DND-41 (cell line): ENCODE measurements at places on chromosomes 1 and 21.

- no peak for DNase-seq
- no peaks in the 10 kb centered on the region for H3K27me3 ChIP-seq
- H3K4me3 ChIP-seq, result no peak overlapping the region
- no peaks in the 10 kb centered on the region for H3K36me3 ChIP-seq
- no peaks in the 10 kb centered on the region for H3K4me1 ChIP-seq
Measured at GRCh38 chr1:225943582-225943981, 2.6 kb upstream of the LEFTY2 start.

DNA sequence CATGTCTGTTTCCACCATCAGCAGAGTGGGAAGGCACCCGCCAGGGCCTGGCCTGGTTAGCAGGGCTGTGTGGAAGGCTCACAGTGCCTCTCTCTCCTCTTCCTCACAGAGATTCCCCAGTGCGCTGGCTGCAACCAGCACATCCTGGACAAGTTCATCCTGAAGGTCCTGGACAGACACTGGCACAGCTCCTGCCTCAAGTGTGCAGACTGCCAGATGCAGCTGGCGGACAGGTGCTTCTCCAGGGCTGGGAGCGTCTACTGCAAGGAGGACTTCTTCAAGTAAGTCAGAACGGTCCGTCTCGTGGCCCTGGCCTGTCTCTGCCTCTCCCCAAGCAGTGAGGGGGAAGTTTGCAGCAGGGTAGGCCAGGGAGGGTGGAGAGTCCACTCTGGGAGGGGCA lies 18.1 kb downstream of the LHX4 start:
- no peak for DNase-seq
- H3K27me3 ChIP-seq, result no peaks in the 10 kb centered on the region
- no peak overlapping the region for H3K27ac ChIP-seq
- peaks cover 4% of the 10 kb centered on the region; the same call in 1 of the 2 replicates for H3K4me1 ChIP-seq
- H3K4me3 ChIP-seq, result no peak overlapping the region

DNA sequence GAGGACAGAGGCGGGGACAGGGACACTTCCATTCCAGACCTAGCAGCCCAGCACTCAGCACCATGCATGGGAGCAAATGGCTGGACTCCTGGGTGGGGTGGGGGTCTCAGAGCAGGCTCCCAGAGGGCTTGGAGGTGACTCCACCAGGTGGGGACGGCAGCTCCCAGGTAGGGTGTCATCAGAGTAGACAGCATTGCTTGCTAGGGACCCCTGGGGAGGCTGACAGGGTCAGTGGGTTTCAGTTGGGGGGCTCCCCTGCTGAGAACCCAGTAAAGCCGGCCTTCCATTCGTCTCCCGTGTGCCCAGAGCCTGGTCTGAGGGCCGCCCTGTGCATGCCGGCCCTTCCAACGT lies 4.8 kb upstream of the GJC2 start:
- H3K4me3 ChIP-seq, result no peak overlapping the region
- peaks cover 39% of the 10 kb centered on the region for H3K4me1 ChIP-seq
- H3K27ac ChIP-seq, result no peak overlapping the region
- H3K27me3 ChIP-seq, result no peaks in the 10 kb centered on the region

DNA sequence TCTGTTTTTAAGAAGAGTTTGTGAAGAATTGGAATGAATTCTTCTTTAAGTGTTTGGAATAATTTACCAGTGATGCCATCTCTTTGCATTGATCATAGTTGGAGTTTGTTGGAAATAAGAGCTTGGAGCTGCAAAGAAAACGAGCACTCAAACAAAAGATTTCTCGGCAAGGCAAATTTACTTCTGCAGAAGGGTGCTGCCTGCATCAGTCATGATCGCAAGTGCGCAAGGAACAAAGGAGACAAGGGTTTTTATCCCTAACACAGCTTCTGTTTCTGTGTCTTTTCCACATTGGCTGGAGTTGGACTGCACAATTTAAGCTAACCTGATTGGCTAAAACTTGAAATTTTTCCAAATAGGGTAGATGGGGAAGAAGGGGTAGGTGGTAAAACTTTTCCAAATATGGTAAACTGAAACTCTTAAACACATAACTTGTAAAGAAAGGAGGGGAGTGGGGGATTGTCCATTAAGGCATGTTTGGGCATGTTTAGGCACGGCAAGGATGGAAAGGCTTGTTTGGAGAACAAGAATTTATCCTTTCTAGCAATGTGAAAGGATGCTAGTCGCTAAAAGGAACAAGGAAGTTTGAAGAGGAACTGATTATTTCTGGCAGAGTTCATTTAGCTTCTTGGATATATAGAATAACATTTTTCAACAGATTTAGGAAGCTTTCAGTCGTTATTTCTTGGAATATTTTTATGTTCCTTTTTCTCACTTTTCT lies 3.5 kb upstream of the AADACL4 start:
- peaks cover 2% of the 10 kb centered on the region for H3K27me3 ChIP-seq
- no peak for DNase-seq
- H3K36me3 ChIP-seq, result no peaks in the 10 kb centered on the region
- no peaks in the 10 kb centered on the region for H3K4me1 ChIP-seq
- H3K4me3 ChIP-seq, result no peak overlapping the region
- H3K27ac ChIP-seq, result no peak overlapping the region

DNA sequence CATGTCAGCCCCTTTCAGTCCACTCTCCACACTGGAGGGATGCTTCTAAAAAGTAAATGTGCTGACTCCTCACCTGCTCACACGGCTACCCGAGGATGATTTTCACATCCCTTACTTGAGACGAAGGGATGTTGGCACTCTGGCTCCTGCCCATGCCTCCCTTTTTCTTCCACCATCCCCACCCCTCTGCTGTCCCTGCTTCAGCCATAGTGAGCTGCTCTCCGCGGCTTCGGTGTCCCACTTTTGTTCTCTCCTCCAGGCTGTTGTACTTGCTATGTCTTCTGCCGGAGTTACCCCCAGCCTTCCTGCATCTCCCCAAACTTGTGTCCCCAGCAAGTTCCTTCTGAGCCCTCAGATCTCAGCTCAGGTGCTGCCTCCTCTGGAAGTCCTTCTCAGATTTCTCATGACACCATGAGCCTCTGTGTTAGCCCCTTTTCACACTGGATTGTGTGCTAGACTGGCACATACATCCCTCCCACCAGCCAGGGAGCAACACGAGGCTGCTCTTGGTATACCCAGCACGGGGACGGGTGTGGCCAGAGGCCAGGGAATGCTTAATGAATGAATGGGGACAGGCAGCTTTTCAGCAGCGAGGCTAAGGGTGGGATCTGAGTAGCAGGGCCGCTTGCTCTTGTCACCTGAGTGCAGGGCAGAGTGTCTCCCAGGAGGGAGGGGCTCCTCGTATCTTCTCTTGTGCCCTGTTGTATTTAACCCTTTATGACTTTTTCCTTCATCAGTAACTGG lies 1.3 kb downstream of the ACOT11 start:
- H3K36me3 ChIP-seq, result no peaks in the 10 kb centered on the region
- H3K27me3 ChIP-seq, result no peaks in the 10 kb centered on the region
- DNase-seq, result no peak
- H3K27ac ChIP-seq, result no peak overlapping the region
- H3K4me1 ChIP-seq, result no peaks in the 10 kb centered on the region
- no peak overlapping the region for H3K4me3 ChIP-seq

DNA sequence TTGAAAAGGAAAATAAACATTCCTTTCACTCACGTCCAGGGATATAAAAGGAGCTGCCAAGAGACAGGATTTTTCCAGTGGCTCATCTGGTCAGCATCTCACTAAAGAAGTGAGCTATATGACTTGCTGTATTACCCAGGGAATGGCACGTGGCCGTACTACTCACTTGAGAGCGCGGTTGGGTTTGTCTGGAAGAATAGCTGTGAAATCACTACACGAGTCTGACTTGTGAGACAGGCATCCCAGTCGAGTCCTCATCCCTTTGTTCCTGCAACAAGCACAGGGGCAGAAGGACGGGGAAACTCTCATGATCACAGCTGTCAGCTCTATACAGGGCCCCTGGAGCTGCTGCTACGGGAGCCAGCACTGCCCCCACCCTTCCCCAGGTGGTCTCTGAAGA lies 17.7 kb downstream of the RGS8 start:
- no peak overlapping the region for H3K27ac ChIP-seq
- no peaks in the 10 kb centered on the region for H3K4me1 ChIP-seq

- no peak for DNase-seq
- H3K4me1 ChIP-seq, result no peaks in the 10 kb centered on the region
- H3K4me3 ChIP-seq, result no peak overlapping the region
- H3K36me3 ChIP-seq, result no peaks in the 10 kb centered on the region
- H3K27me3 ChIP-seq, result peaks cover 4% of the 10 kb centered on the region
- no peak overlapping the region for H3K27ac ChIP-seq
Measured at GRCh38 chr1:41488040-41488951, 3.8 kb upstream of the EDN2 start.

- no peaks in the 10 kb centered on the region for H3K4me1 ChIP-seq
- H3K27me3 ChIP-seq, result peaks cover 6% of the 10 kb centered on the region
- no peak for DNase-seq
- H3K4me3 ChIP-seq, result no peak overlapping the region
- no peaks in the 10 kb centered on the region for H3K36me3 ChIP-seq
Measured at GRCh38 chr1:116353155-116353554, 19.9 kb upstream of the ATP1A1 start.

DNA sequence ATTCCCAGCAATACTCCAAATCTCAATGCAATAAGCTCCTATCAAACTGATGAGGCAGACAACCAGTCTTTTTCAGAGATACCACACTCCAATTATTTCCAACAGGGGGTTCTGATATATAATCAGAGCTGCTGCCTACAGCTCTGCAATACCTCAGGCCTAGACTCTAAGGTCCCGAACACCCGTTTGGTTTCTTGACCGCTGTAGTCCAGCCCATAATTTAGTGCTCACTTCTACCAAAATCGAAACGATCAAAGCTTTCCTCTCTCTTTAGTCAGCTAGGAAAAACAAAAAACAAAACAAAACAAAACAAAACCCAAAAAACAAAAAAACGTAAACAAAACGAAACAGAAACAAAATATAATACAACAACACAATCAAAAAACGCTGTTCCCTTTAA lies 453.0 kb downstream of the NEGR1 start:
- H3K36me3 ChIP-seq, result no peaks in the 10 kb centered on the region
- no peaks in the 10 kb centered on the region for H3K27me3 ChIP-seq
- 0 out of 2 replicates have a peak, but pooled peaks cover 2% of the 10 kb centered on the region for H3K4me1 ChIP-seq
- DNase-seq, result no peak
